ENCODE measurements at places on chromosomes 6 and 20. TPM values are rescaled to one million over a fixed set of nuclear protein-coding genes. Genes with fewer than 3 reads are reported as not detected.
A peak's percentile ranks its signal among the peaks of the same experiment; 100 is the strongest.

DNA sequence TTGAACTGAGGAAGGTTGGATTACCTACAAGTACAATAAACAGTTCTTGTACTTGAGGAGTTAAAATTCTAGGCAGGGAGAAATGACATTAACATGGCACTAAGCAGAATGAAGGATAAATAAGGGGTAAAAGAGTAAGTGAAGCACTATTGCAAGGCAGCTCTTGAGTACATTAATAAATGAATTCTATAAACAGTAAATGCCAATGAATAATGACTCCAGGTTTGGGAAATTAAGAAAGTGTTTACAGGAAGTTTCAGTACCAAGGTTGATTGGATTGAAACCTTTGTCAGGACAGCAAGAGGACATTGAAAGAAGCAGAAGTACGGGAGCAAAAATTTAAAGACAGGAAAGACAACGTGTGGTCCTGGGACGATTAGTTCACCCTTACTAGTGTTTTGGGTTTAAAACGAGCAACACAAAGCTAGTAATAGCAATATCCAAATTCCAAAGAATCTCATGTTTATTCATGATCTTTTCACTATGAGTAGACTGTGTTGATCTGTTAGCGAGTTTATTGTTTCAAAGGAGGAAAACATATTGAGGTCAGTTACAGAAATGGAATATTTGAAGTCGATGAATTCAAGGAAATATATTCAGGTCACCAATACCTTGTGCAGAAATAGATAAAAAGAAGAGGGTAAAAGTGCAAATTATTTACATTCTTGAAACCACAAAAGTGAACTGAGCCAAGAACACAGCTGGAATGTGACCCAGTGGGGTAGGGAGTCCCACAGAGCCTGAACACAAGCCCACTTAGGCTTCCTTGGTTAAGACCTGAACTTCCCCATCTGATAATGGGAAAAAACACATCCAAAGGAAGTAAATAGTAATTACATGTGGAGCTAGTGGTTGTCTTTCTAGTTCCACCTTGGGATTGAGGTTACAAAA is 80.8 kb downstream of the MKKS start:
- no peak for DNase-seq

GRCh38 chr6:166745801-166746668 is 119.0 kb upstream of the RPS6KA2 start:
- DNase-seq, result no peak

DNA sequence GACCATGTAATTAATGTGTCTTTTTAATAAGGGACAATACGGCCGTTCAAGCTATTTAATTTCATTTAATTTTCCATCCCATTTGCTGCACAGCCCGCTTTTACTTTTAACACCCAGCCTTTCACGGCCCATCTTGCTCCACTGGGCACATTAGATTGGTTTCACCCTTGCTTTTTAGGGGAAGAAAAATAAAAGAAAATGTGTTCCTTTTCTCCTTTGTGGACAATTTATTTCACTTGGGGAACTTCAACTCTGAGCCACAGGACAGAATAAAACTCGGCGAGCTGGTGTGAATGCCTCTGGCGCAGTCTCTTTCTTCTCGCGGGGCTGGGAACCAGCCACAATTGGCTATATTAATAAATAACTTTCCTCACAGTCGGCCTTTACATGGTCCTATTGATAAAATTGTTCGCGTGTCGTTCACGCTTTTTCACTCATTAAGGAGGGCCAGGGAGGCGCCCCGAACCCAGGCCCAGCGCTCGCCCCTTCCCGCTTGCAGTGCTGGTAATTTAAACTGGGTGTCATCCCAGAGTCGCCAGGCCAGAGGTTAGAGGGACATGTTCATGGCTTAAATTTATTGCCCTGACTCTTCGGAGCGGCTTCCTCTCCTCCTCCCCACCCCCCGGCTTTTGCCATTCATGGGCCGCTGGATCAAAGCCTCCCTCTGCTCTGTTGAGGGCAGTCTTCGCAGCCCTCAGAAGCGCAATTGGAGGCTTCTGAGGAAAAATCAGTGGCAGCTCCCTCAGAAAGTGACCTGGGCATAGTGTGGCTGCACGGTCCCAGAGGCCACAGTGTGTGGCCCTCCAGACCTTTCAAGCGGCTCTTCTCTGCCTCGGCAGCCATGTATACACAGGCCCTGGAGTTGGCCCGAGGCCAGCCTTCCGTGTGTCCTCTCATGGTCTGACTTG is 2.2 kb upstream of the PRDM13 start:
- DNase-seq, result no peak

DNA sequence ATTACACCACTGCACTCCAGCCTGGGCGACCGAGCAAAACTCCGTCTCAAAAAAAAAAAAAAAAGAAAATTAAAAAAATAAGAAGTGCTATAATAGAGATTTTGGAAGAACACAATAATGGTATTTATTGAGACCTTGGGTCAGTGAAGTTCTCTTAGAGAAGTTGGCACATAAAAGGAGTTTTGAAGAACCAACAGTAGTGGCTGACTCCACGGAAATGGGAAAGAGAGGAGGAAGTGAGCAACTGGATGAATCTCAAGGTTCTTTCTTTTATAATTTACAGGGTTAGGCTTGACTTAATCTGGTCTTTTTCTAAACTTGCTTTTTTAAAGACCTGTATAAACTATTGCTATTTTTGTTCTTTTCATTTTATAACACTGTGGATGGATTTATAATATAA is 52.8 kb downstream of the TOMM6 start:
- DNase-seq, result no peak

DNA sequence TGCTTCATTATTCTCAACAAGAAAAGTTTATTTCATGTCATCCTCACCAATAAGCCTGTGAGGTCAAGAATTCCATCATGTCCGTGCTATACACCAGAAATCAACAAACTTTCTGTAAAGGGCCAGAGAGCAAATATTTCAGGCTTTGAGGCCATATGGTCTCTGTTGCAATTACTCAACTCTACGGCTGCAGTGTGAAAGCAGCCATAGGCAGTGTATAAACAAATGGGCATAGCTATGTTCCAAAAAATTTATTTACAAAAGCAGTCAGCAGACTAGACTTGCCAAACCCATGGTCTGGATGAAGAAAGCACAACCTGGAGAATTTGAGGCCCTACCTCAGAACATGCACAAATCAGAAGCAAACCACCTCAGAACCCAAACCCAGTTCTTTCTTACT is 118.5 kb downstream of the PCSK2 start:
- DNase-seq, result no peak

- DNase-seq, result no peak
Observed at GRCh38 chr6:46136831-46137230, 7.0 kb downstream of the ENPP4 start.

GRCh38 chr6:113558966-113559365 is 298.2 kb upstream of the MARCKS start:
- DNase-seq, result peak; percentile 15

The MGME1 gene
- 38.9 TPM for polyA plus RNA-seq
